ENCODE measurements at places on chromosomes 7 and 10.

GRCh38 chr7:73642834-73643233 lies 18.5 kb upstream of the MLXIPL start:
- DNase-seq = no peak

DNA sequence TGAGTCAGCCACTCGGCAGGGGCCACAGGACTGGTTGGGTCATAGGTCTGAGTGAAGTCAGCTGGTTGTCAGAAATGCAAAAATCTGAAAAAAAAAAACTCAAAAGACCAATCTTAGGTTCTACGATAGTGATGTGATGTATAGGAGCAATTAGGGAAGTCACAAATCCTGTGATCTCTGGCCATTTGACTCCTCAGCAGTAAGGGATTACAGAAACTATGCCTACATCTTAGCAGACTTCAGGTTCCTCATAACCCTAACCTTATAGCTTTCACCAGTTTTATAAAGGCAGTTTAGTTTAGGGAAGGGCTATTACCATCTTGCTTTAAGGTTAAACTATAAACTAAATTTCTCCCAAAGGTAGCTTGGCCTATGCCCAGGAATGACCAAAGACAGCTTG lies 163.1 kb upstream of the HGF start:
- DNase-seq = no peak

GRCh38 chr10:73218431-73219191 lies 28.4 kb downstream of the DNAJC9 start:
- no peak for DNase-seq

DNA sequence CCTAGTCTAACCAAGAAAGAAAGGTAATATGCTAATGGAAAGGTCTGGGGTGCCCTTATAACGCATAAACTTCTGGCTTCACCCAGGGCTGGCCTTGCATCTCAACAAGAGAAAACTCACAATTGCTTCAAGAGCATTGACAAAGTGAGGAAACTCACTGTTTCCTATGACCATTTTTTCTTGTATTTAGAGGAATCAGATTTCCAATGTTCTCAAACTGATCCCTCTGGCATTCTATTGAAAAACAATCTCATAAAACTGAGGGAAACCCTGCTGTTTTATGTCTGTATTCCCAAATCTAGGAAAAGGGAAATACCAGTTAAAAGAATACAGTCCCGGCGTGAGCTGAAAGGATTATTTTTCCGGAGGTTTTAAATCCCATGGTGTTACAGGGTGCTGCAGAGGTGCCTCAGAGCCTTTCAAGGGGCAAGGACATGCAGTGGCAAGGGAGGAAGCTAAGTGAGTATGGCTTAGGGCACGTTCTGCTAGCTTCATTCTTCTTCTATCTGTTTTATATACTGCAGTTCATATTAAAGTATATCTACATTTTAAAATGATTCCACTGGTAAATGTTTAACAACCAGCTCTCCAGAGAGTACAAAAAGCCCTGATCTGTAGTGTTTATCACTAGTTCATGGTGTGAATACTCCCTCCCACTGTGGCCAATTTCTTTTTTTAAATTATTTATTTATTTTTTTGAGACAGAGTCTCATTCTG lies 68.7 kb downstream of the CAV1 start:
- DNase-seq = no peak

GRCh38 chr10:8075282-8076260 lies 21.1 kb downstream of the GATA3 start:
- DNase-seq = no peak

DNA sequence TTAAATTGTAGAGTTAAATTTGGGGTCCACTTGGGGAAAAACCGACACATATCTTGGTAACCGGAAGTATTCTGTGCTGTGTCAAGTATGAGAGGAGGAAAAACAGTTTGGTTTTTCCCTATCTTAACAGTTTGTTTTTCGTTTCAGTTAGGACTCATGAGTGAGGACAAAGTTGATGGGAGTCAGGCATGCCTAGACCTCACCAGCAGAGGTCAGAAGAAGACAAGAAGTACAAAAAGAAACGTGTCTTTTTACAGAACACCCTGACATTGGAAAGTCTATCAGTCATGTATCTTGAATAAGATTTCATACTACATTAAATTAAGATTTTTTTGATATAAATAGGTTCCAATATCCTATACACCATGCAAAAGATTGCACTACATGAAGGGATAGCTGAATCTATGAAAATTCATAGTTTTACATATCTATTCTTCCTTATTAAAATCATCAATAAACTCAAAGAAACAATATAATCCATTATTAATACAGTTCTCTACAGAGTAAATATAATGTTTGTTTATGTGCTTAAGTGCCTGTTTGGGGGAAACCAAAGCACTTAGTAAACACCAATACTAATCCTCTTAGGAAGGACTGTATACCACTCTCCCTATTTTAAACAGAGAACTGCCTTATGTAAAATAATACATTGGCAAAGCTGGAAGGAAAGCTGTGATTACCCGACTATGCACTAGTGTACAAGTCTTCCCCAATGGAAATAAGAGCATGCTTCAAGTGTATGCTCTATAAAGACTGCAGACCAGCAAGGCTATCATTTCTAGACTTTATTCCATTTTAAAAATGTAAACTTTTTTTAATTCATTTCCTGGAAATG lies 95.6 kb downstream of the USP6NL start:
- DNase-seq = peak; percentile 27

DNA sequence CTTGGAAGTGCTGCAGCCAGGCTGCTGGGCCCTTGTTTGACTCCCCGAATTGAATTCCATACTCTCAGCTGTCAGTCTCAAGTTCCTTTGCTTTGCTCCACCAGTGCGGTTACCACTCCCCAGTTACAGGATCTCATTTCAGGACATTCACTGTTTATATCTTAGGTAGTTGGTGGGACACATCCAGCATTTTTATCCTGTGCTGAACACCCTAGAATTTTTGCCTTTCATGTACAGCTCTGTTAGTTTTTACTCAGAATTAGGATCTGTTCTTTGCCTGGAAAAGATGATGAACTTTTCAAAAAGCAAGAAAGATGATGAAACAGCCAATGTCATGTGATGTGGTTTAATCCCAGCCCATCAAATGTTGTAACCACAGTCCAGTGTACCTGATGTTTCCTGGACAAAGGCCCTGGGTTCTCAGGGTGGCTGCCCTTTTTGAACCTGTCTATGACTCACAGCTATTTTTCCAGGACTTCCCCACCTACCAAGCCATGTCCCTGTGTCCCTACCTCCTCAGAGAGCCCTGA lies 149.7 kb downstream of the NOC3L start:
- DNase-seq = no peak

DNA sequence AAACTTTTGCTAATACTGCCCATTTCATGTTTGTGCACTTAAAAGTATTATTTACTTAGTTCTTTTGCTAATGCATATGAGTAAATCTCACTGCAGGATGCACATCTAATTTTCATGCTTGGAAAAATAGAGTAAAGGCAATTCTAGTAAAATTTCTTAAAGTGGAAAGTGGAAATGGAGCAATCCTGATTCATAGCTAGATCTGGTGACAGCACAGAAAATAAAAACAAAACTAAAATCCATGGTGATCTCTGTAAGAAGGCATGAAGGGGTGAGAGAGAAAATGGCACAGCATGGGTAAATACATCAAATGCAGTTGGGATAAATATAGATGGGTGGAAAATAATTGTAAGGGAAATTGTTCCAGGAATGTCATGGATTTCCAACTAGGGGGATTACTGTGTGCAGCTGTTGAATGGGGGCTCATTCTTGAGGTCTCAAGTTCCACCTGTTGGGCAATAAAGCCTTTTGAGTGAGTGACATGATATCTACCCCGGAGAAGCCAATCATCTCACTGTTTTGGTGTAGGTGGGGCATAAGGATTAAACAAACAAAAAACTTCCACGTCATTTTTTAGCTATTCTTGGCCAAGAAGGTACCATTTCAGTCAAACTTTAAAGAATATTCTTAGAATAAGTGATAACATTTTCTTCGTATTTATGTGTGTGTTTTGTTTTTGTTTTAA lies 1.7 kb upstream of the MCU start:
- DNase-seq = no peak

DNA sequence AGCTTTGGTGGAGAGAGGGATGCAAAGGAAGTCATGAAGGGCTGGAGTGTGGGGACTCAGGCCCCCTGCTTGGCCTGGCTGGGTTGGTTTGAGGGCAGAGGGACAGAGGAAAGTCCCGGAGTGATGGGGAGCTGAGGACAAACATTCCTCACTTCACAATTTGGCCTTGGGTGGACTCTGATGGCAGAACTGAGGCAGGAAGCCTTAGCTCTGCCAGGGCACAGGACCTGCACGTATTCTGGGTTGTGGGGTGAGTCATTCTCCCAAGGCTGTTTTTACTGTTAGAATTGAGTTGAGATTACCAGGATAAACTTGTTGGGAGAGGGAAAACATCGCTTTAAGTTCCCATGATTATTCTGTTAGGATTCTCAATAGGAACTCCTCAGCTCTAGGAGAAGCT lies 2.6 kb downstream of the GOLGA7B start:
- DNase-seq = no peak

GRCh38 chr10:7260412-7260900 lies 150.4 kb downstream of the SFMBT2 start:
- DNase-seq = no peak

Data from NCI-H446 treated with DMSO at 0.1 percent for 48 hours (cell line).